Kidney glomerular epithelial cell (primary cell): ENCODE measurements at places on chromosomes 3 and 15.

GRCh38 chr3:17055374-17056276 is 170.9 kb downstream of the PLCL2 start:
- DNase-seq = no peak

DNA sequence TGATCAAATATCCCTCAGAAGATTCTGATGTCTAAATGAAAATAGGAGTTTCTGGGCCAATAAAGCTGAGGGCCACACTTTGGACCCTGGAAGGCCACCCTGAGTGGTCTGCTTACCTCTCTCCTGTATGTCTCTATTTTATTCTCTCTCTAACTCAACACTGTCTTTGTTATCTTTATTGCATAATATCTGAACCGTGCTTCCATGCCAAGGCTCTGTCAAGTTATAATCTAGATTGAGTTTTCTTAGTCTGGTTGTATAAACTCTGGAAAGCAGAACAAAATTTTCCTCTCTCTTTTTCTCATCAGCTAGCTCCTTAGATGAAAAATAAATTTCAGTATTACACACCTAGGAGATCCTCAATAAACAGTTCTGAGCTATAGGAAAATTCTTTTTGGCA is 36.2 kb upstream of the ACTL6A start:
- DNase-seq = no peak

DNA sequence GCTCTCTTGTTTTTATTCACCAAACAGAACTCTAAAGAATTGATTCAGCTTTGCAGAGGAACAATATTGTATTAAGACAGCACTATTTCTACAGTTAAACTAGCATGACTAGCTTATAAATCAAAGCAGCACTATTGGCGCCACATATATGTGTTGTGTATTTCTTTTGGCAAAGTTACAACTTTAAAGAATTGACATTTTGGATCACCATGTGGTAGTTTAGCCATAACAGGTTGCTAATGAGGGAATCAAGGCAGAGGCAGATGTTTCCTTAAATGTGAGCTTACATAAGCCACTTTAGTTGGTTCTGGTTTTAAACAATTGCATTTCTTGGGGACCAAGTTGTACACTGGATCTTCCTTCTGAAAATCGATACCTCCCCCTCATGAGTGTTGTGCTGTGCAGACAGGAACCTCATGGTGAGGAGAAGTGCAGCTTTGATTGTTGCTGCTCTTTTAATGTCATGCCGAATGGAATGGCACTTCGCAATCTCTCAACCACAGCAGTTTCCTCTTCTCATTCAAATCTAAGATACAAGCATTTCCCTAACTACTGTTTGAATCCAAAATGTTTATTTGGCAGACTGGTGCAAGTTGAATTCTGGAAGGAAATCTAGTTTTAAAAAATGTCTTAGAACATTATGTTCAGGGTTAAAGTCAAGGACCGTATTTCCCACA is 151.2 kb downstream of the MYRIP start:
- no peak for DNase-seq

DNA sequence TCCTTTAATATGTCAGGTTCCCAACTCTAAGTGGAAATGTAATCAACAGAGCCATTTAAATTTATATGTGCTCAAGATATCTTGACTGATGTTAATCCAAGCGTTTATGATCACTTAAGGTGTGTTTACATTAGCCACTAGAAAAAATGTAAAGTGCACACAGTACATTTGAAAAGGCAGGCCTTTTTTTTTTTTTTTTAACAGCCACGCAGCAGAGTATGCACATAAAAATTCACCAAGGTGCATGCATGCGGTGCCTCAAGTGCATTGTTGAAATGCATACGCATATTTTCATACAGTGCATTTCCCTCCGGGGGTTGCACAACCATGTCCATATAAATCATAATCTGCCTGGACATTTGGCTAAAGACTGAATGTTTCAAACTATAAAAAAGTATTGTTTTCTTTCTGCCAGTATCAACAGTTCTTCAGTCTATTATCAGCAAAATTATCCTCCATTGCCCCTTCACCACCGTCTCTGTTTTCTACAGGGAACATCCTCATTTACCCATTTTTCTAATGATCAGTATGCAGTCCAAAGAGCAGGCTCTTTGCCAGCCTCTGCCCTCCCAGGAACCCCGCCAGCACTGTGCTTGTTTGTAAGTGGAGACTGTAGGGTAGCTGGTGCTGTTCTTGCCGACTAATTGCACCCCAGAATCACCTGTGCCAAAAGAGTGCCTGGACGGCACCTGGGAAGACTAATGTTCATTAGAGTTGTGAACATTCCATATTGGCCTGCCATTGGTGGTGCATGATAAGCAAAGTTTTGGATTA is 611.2 kb upstream of the CFAP20DC start:
- no peak for DNase-seq

DNA sequence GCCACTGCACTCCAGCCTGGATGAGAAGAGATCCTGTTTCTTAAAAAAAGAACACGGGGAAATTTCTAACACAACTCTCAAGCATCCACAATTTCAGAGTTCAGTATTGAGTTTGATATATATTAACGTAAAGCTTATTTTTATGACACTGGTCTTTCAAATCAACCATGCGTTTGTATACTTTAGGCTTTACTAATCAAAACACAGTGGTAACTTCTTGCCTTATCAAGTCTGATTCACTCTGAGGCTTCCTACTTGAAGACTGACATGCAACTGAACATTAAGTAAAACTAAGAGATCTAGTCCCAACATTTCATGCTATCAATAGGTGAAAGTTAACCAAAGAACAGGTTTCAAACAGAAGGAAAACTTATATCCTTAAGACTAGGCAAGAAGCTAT is 46.7 kb downstream of the PRTG start:
- no peak for DNase-seq

GRCh38 chr3:126364731-126365301 is 7.6 kb upstream of the KLF15 start:
- no peak for DNase-seq

DNA sequence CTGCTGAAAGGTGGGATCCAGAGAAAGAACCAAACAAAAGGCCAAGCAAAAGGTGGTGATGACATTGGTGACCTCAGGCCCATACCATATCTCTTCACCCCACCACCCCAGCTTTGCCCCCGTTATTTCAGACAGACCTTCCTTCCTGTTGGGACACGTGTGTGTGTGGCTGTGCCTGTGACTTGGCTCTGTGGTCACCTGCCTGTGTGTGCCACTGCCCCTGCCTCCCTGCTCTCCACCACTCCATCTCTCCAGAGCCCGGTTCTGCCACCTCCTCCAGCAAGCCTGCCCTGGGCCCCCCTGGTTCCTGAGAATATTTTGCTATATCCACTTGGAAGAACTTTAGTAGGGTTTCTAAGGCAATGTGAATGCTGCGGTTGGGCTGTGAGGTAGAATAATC is 28.6 kb upstream of the TLE3 start:
- DNase-seq = no peak

GRCh38 chr15:35986191-35986721 is 440.3 kb upstream of the DPH6 start:
- no peak for DNase-seq

- DNase-seq = peak; percentile 74
Measured at GRCh38 chr3:155664925-155665695, 79.8 kb downstream of the PLCH1 start.

- DNase-seq = no peak
Measured at GRCh38 chr3:133016838-133017309, 21.3 kb upstream of the TMEM108 start.

DNA sequence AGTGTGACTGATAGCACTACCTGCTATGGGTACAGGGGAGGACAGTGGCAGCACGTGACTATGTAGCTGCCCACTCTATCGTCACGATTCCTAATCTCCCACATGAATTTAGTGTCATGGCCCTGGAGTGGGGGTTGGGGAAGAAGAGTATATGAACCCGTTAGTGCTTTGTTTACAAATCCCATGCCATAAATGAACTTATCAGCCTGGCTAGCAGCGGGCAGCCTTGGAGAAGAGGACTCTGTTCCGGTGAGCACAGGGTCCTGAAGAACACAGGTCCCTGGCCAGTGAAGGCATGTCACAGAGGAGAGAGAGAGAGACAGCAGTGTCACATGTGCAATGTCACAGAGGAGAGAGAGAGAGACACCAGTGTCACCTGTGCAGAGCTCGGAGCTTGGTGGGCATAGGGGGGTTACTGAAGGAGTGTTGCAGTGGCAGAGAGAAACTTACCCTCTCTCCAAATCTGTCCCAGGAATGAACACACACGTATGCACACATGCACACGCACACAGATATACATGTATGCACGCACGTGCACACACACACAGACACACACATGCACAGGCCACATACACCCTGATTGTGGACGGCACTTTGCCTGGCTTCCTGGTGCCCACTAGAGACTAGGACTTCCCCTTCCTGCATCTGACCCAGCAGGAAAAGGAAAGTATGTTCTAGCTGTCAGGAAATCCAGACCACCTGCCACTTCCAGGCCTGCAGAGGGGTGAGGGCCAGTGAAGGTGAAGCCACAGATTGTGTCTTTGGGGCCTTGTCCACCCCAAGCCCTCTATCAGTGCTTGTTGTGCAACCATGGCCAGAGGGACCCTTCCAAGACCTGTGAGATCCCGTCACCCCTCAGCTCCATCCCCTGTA is 26.3 kb downstream of the ITGA11 start:
- no peak for DNase-seq

DNA sequence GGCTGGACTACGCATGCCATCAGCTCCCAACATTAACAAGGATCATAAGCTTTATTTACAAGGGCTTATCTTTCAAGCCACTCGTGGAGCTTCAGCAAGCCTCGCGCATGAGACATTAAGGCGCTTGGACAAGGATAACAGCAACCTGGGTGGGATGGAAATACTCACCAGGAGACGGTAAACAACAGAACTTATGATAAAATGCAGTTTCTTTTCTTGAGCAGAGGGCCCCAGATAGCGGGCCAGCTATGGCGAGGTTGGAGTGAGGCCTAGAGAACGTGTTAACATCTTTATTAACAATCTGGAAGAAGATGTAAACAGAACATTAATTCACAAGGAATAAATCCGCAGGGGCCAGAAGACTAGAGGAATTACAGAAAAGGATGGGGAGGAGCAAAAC is 158.2 kb downstream of the NTRK3 start:
- DNase-seq = no peak

DNA sequence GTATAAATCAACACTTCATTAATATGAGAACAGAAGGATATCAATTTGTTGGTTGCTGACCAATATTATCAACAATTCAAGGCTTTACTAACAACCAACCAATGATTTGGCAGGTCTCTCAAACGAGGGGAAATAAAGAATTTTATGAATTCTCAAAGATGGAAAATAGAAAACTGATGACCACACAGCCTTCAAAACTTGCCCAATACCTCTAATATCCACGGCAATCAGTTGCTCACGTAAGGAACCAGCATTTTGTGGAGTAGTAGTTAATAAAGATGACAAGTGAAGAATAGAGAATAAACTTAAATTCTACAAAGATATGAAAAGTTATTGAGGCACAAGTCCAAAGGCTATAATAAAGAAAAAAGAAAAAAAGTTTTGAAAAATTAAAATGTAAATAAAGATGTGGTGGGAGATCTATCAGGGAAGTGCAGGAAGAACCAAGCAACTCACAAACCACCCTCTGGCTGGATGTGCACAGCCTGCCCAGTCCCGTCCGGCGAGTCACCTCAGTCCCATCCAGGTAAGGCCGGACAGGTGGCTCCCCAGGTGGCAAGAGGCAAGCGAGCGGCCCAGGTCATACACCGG is 808 bp downstream of the GK5 start:
- no peak for DNase-seq

DNA sequence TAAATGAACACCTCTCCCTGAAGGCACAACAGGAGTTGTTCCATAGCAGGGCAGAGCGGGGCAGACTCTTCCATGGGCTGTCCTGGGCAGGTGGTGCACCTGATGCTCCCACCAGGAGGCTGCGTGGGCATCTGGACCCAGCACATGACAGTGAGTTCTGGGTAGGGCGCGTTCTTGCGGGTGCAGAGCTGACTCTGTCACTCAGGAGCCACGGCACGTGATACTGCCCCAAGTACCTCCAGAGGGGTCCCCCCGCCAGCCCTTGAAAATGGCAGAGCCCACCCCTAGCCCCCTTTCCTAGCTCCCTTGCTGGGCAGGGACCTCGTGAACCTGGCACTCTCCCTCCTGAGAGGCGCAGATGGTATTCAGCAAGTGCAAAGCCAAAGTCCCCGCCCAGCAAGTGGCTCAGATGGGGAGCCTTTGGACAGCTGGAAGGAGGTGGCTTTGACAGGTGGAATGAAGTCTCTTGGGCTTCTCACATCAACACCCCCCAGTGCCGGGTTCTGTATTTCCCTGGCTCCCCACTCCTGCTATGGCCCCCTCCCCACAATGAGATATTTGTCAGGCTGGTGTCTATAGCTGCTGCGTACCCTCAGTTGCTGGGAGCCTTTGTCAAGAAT is 172.1 kb downstream of the TBC1D2B start:
- DNase-seq = no peak

DNA sequence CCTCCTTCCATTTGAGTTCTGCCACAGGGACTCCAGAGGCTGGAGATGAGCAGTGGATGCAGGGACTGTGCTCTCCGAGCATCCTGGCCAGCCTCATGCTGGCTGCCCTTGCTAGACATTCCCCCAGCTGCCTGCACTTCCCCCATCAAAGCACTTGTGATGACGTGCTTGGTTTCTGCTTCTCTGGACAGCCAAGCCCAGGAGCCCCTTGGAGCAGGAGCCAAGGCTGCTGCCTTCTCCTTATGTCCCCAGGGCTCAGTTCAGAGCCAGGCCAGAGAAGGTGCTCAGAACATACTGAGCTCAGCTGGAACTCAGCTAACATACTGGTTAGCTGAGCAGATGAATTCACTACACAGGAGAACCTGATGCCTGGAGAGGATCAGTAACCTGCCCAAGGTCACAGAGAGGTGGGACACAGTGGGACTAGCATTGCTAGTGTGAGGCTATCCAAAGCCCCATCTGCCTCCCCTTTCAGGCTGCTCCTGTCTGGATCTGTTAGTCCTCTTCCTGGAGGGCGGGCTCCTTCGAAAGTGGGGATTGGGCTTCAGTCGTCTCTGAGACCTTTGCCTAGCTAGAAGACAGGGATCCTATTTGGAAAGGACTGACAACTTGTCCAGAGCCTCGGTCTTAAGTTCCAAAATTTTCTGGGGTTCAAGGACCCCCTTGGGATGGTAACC is 4.3 kb downstream of the PCBP4 start:
- DNase-seq = no peak

- DNase-seq = no peak
Measured at GRCh38 chr3:72255791-72256559, 471.0 kb upstream of the PROK2 start.

GRCh38 chr15:71730277-71731144 is 79.8 kb upstream of the NR2E3 start:
- peak; percentile 37 for DNase-seq
